Suppressor macrophage treated with lipopolysaccharide for 1 hour (primary cell): ENCODE measurements at places on chromosomes 2 and 18.

GRCh38 chr2:178283341-178283918, 89.1 kb downstream of the OSBPL6 start:
- no peak for DNase-seq

- DNase-seq = no peak
Observed at GRCh38 chr2:206824993-206825392, 59.6 kb downstream of the FASTKD2 start.

DNA sequence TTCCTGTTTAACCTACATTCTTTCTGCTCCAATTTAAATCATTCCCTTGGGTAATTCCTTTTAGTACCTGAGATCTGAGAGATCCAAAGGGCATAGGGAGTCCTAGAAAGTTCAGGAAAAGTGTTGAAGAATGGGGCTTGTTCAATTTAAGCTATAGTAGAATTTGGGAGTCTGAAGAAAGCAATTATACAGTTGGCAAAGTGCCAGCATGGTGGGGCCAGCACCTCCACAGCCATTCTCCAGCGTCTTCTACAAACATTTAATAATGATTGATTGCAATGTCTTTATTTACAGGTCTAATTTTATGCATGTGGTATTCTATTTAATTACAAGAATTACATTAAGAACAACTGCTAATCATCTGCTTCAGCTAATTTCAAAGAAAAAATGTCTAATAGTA, 957.7 kb upstream of the GYPC start:
- no peak for DNase-seq

GRCh38 chr18:59996370-59996966, 96.7 kb downstream of the PMAIP1 start:
- DNase-seq = peak; percentile 24

GRCh38 chr18:59959073-59959472, 59.3 kb downstream of the PMAIP1 start:
- DNase-seq = no peak

GRCh38 chr18:58287353-58288274, 243.6 kb downstream of the NEDD4L start:
- no peak for DNase-seq

DNA sequence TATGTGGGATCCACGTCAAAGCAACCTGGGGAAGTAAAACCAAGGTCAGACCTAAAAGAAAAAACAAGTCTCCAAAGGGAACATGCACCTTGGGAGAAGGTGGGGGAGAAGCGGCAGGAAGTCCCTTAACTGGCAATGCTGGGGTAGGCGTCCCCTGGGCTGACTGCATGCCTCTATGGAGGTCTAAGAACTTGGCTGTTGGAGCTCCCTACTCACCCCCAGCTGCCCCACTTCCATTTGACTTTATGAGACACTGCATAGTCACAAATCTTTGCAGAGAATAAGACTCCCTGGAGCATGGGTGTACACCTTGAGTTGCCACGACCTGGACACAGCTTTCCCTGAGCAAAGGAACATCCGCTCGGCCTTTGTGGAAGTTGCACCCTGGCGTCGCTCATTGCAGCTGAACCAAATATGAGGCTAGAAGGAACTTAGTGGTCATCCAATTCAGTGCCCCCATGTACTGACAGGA, 2.8 kb downstream of the CAPN14 start:
- DNase-seq = no peak

DNA sequence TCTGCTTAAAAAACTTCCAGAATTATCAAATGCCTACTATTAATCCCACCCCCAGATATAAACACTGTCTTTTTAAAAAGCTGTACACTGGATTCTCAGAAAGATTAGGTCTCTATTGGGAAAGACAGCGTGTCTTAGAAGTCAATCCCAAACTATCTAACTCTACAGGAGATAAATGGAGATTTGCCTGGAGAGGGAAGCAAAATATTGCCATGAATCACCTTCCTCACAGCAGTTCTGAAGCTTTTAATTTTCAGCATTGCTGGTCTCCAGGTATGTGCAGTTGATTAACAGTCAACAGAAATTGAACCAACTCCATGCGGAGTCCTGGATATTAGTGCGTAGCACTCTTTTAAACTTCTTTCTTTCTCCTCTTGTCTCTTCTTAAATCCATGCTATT, 122.2 kb downstream of the DSC3 start:
- DNase-seq = no peak

GRCh38 chr2:184879671-184880070, 281.3 kb downstream of the ZNF804A start:
- no peak for DNase-seq

DNA sequence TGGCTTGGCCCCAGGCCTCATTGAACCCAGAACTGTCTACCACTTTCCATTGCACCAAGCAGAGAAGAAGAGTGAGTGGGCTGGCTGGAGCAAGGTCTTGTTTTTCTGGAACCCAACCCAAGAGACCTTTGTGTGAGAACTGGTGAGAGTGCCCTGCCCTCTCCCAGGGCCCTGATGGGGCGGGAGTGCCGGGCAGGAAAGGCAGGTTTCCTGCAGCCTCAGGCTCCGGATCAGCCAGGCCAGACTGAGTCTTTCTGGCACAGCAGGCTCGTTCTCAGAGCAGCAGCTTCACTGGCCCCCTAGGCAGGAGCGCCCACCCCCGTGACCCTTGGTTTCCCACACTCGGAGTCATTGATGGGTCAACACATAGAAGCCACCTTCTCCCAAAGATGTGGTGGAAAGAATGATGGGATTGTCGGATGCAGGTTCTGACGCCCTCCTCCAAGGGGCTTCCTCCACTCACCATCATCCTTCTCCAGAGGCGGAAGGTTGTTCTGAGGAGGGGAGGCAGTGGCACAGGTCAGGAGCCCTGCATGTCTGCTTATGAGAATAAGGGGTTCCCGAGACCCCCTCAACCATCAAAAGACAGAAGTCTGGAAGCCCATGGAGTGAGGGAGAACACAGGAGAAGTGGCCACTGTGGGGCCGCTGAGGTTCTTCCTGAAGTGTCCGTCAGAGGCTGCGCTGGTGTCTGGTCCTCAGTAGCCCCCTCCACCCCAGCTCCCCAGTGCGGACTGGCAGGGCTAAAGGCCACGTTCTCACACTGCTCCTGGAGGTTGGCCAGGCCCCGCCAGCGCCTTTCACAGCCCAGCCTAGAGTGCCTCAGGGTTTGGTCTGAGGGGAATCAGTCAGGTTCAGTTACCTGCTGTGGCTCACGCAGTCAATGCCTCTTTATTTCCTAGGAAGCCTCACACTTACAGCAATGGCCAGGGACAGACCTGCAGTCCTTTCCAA, 62.8 kb upstream of the LAPTM4A start:
- no peak for DNase-seq

- DNase-seq = no peak
Observed at GRCh38 chr2:18487106-18487913, 73.1 kb downstream of the RDH14 start.

DNA sequence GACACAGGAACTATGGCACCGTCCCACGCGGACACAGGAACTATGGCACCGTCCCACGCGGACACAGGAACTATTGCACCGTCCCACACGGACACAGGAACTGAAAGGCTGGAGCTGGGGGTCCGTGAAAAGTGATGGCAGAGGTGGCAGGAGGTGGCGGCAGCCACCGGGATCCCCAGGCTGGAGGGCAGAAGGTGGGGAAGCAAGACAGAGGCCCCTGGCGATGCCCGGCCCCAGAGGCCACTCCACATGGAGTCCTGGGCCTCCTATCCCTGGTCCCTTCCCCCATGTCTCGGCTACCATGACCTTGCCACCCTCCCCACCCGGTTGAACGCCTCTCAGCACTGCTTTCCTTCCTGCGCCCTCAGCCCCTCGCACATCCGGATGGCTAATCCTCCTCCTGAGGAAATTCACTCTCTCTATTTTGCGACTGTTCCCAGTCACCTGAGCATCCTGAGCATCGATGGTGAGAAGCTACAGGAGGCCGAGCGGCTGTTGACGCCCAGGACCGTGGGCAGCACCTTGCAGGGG, 181.4 kb downstream of the TMEM18 start:
- no peak for DNase-seq

GRCh38 chr2:171803757-171804156, 90.3 kb downstream of the SLC25A12 start:
- no peak for DNase-seq

DNA sequence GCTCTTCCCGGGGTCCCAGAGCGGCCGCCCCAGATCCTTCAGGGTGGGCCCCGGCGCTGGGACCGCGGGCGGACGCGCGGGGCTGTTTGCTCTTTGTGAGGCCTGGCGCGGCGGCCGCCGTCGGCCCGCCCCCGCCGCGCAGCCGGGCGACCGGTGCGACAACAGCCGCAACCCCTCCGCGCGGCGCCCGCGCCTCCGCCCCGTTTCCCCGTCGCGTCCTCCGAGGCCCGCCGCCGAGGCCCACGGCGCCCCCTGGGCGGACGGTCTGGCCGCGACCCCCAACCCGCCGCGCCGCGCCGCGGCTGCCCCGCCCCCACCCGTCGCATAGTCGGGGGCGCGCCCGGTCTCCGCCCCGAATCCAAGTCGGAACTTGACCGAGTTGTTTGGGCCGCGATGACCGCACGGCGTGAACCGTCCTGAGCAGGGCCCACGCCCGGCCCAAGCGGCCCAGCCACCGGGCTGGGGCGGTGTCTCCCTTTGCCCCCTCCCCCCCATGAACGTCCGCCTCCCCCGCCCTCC, 448 bp downstream of the YPEL5 start:
- peak; percentile 80 for DNase-seq

DNA sequence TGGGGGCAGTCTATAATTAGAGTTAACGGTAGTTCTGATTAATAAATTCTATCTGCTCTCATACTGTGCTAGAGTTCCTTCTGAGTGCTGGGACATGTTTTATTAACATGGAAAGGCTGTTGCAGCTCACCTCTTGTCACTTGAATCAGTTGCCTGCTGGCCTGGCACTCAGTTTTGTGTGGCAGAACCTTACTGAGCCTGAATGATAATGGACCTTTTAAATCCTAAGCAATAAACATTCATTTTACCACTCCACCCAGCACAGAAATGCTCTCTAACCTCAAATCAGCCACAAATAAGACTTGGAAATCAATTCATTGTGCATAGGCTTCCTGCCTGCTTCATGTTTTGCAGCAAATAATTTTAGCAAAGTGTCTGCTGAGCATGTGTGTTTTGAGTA, 115.0 kb upstream of the RBMS1 start:
- no peak for DNase-seq

- DNase-seq = peak; percentile 18
Observed at GRCh38 chr2:232668805-232669444, 28.2 kb upstream of the GIGYF2 start.
